ENCODE measurements at places on chromosomes 5 and 9. TPM values are rescaled to one million over a fixed set of nuclear protein-coding genes. Genes with fewer than 3 reads are reported as not detected.
A peak's percentile ranks its signal among the peaks of the same experiment; 100 is the strongest.

DNA sequence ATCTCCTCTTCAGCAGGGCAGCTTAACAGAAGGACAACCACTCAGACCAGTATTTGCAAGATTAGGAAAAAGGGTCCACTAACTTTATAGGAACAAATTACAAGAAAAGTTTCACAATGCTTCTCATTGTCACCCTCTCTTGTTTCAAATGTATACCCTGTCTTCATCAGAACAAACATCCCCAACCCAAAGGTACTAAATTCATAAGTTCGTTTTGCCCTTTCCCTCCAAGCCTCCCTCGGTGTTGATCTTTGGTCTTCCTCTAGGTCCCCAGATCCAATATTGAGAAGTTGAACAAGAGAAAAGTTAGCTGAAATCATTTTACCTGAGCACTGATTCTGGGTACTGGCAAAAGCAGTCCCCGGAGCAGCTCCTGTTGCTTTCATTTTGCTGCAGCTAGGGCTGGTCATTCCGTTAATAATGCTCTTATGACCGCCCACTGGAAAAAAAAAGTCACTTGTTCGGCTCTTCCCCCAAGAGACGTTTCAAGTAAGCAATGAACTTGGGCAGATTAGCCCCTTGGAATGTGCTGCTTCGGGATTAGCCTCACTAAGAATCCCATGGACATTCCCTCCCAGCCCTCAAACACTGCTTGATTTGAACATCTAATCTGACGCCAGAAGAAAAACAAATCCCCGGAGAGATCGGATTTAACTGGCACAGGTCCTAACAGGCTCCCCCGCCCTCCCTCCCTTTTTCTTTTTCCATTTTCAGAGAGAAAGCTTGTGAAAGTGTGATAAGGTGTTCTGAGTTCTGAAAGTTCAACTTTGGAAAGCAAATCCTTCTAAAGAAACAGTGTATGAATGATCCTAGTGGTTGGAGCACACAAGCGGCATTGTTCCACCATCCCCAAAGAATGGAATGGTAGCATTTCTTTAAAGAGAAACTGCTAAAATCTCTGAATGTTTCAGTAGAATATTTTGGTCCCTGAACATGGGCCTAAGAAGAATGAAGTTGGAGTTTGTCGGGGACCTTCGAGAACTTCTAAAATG, 252.5 kb downstream of the TRPM3 start:
- DNase-seq, result peak; percentile 1

The WDR31 gene
- total RNA-seq, result 2.5 TPM

DNA sequence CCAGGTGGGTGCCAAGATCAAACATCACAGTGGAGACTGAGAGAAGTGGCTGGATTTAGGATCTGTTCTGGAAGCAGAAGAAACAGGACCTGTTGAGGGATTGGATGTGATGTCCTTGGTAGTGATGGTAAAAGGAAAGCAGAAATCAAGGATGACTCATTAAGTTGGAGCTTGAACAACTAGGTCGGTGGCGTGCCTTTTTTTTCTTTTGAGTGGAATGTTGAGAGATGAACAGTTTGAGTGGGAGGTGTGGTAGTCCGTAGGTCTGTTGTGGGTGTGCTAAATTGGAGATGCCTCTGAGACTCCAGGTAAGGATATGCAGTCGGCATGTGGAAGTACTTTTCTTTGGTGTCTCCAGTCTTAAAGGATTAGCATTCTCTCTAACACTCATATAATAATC, 92.1 kb upstream of the IL12B start:
- no peak for DNase-seq

DNA sequence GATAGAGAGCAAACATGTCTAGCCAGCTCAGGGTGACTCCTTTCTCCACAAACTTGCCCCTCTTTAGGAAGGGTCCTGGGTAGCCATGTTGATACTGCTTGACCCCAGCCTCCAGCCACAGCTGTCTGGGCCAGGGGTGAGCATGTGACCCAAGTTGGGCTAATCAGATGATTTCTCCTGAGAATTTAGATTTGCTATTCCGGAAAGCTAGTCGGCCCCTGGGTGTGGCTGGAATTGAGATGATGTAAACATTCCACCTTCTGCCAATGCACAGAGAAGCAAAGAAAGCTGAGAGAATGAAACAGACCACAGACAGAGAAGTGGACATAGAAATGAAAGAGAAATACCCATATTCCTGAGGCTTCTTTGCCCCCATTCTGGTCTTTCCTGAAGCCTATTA, 17.8 kb upstream of the B4GALT1 start:
- peak; percentile 55 for DNase-seq

DNA sequence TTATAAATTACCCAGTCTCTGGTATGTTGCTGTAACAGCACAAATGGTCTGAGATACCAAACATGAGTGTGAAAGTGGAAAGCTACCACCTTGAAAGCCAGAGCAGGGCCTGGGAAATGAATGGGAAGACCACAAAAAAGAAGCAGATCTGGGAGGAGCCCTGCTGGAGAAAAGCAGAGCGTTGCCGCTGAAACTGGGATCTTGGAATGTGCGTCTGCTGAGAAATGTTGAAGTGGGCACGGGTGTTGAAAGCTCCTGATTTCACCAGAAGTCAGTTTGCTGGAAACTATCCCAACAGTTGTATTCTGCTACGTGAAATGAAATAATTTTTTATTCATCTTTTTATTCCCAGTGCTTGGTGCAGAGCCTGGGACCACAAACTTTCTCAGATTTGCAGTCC, 40.0 kb downstream of the NUDT12 start:
- no peak for DNase-seq

The LHX6 gene
- total RNA-seq, result not detected

- no peak for DNase-seq
These were observed 4.7 kb upstream of the BICD2 start for GRCh38 chr9:92769286-92769685.

- peak; percentile 75 for DNase-seq
These were observed 645 bp downstream of the SAP30L start for GRCh38 chr5:154446195-154447088.

GRCh38 chr5:83029912-83030311, 47.3 kb downstream of the TMEM167A start:
- peak; percentile 32 for DNase-seq

The ASTN2 gene
- total RNA-seq, result 8.0 TPM

DNA sequence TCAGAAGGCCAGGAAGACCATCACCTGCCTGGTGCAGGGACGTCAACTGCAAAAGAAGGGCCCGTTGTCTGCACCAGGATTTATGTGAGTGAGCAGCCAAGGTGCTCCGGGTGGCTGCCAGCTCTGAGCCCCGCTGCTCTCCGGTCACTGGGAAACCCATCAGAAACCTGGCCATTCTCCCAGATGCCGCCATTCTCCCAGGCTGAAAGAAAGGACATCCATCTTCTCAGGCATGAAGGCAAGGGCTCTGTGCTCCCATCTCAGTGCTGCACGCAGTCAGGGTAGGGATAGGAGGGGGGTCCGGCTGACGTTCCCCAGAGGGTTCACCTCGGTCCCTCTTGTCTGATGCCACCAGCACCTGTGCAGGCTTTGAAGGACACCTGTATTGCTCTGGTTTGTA, 158.4 kb downstream of the ERCC6L2 start:
- no peak for DNase-seq

Measured in MG63 (cell line).